A549 treated with Hydrocortisone at 1 μM for 4 hours (cell line): ENCODE measurements at places on chromosomes 3 and 15. TPM values are rescaled to one million over a fixed set of nuclear protein-coding genes. Genes with fewer than 3 reads are reported as not detected.

The ITIH1 gene
- not detected in 5 replicates for total RNA-seq

The GOLGA8G gene
- not detected in 5 replicates for total RNA-seq

The GOLGA8S gene
- total RNA-seq = 0.08 to 0.22 TPM (median 0.14 TPM) in 5 replicates

The MRAS gene
- total RNA-seq = 8.3 to 10.1 TPM (median 8.8 TPM) in 5 replicates

The FSD2 gene
- not detected in 5 replicates for total RNA-seq

The CBLB gene
- total RNA-seq = 12.4 to 18.1 TPM (median 15.6 TPM) in 5 replicates

The ZNF717 gene
- 2.5 to 3.1 TPM (median 3.0 TPM) in 5 replicates for total RNA-seq

The ACAN gene
- total RNA-seq = 0.51 to 1.2 TPM (median 0.93 TPM) in 5 replicates

The SEMA3F gene
- 12.7 to 20.4 TPM (median 16.9 TPM) in 5 replicates for total RNA-seq

The ADGRG7 gene
- not detected in 5 replicates for total RNA-seq

The SLC12A6 gene
- total RNA-seq = 3.6 to 7.0 TPM (median 5.8 TPM) in 5 replicates

The SLC2A2 gene
- total RNA-seq = not detected in 5 replicates

The TM4SF1 gene
- total RNA-seq = 948 to 1,744 TPM (median 1,223 TPM) in 5 replicates

The TMEM158 gene
- total RNA-seq = 6.1 to 11.5 TPM (median 11.2 TPM) in 5 replicates

The PLEKHO2 gene
- 5.8 to 6.9 TPM (median 6.2 TPM) in 5 replicates for total RNA-seq

The NME9 gene
- total RNA-seq = not detected in 5 replicates

The HRG gene
- not detected in 5 replicates for total RNA-seq

The TBL1XR1 gene
- 14.8 to 24.9 TPM (median 18.9 TPM) in 5 replicates for total RNA-seq
